ENCODE measurements at places on chromosomes 7 and 10. TPM values are rescaled to one million over a fixed set of nuclear protein-coding genes. Genes with fewer than 3 reads are reported as not detected.

MNX1 gene
- total RNA-seq: not detected

- H3K27ac ChIP-seq: no peak overlapping the region
- H3K4me3 ChIP-seq: no peak overlapping the region
- no peaks in the 10 kb centered on the region for H3K36me3 ChIP-seq
- no peak for DNase-seq
- H3K27me3 ChIP-seq: no peaks in the 10 kb centered on the region
Observed at GRCh38 chr7:141263508-141263907, 189.6 kb downstream of the TMEM178B start.

TLL2 gene
- total RNA-seq: 0.19 TPM

ANKRD1 gene
- not detected for total RNA-seq

- H3K27me3 ChIP-seq: no peaks in the 10 kb centered on the region
- no peak overlapping the region for H3K4me3 ChIP-seq
- H3K4me1 ChIP-seq: no peaks in the 10 kb centered on the region
- H3K36me3 ChIP-seq: no peaks in the 10 kb centered on the region
Observed at GRCh38 chr7:64619705-64620104, 46.2 kb upstream of the ZNF107 start.

DNA sequence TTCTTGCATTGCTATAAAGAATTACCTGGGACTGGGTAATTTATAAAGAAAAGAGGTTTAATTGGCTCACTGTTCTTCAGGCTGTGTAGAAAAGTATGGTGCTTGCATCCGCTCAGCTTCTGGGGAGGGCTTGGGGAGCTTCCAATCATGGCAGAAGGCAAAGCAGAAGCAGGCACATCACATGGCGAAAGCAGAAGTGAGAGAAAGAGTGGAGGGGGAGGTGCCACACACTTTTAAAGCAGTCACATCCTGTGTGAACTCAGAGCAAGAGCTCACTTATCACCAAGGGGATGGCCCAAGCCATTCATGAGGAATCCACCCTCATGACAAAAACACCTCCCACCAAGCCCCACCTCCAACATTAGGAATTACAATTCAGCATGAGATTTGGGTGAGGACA lies 303.5 kb downstream of the OTUD1 start:
- H3K27me3 ChIP-seq: no peaks in the 10 kb centered on the region
- no peaks in the 10 kb centered on the region for H3K4me1 ChIP-seq
- no peak overlapping the region for H3K4me3 ChIP-seq
- no peak for DNase-seq

TAF3 gene
- 1.9 TPM for total RNA-seq

- DNase-seq: no peak
- no peaks in the 10 kb centered on the region for H3K4me1 ChIP-seq
- H3K4me3 ChIP-seq: no peak overlapping the region
- H3K27ac ChIP-seq: no peak overlapping the region
Observed at GRCh38 chr10:9824631-9825071, 1193.0 kb upstream of the CELF2 start.

- no peak for DNase-seq
- H3K36me3 ChIP-seq: no peaks in the 10 kb centered on the region
- H3K27me3 ChIP-seq: no peaks in the 10 kb centered on the region
- no peaks in the 10 kb centered on the region for H3K4me1 ChIP-seq
Observed at GRCh38 chr7:91916051-91916440, 24.6 kb upstream of the AKAP9 start.

FAM24B gene
- total RNA-seq: 2.0 TPM

GRCh38 chr10:62037166-62037831 lies 135.8 kb downstream of the ARID5B start:
- peaks cover 8% of the 10 kb centered on the region for H3K4me1 ChIP-seq
- no peak for DNase-seq
- H3K36me3 ChIP-seq: no peaks in the 10 kb centered on the region
- H3K4me3 ChIP-seq: no peak overlapping the region
- H3K27ac ChIP-seq: no peak overlapping the region

DNA sequence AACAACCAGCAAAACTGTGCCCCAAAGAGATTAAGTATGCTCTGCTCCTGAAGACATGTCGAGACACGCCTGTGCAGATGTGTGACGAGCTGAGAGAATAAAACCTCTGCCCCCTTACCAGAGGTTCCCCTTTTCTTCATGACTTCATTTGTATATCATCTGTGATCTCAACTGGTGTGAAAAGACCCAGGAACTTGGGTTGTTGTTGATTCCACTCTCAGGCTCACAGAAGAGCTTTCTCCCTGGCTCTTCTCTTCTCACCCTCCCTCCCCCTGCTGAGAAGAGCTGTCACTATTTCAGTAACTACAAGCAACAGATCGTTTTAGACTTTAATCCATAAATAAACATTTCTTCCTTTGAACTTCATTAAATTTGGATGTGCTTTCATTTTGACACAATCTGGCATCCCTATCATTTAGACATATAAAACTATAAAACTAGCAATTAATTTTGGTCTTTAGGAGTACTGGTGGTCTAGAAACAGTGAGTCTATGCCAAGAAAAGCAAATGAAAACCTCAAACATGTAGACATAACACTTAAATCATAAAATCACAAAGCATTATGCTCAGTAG lies 179.3 kb upstream of the FZD8 start:
- no peaks in the 10 kb centered on the region for H3K27me3 ChIP-seq
- DNase-seq: no peak
- no peak overlapping the region for H3K27ac ChIP-seq
- H3K4me3 ChIP-seq: no peak overlapping the region

FZD1 gene
- 3.5 TPM for total RNA-seq

PON3 gene
- 256 TPM for total RNA-seq

AQP1 gene
- total RNA-seq: 76.3 TPM

LDB3 gene
- total RNA-seq: 0.09 TPM

GRCh38 chr10:77955136-77955535 lies 28.6 kb upstream of the DLG5 start:
- no peaks in the 10 kb centered on the region for H3K4me1 ChIP-seq
- no peaks in the 10 kb centered on the region for H3K27me3 ChIP-seq
- H3K4me3 ChIP-seq: no peak overlapping the region
- no peaks in the 10 kb centered on the region for H3K36me3 ChIP-seq

CCZ1 gene
- total RNA-seq: 33.0 TPM

DNA sequence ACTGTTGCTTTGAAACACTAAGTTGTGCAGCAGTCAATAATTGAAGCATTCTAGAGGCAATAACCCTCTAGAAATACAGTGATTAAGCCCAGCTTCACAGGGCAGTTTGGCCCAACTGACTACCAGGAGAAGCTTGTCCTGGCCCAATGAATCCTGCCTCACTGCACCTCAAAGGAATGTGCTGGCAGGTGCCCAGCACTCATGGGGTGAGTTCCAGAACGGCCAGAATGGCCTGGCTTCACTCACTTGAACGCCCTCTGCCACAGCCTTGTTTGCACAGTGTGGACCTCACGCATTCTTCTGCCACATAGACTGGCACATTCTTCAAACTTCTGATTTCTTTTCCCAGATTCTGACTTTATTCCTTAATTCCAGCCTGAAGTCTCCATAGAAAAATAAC lies 6.6 kb upstream of the ITIH2 start:
- DNase-seq: no peak
- H3K27me3 ChIP-seq: no peaks in the 10 kb centered on the region
- no peak overlapping the region for H3K27ac ChIP-seq
- H3K4me3 ChIP-seq: no peak overlapping the region
- H3K36me3 ChIP-seq: no peaks in the 10 kb centered on the region

DNA sequence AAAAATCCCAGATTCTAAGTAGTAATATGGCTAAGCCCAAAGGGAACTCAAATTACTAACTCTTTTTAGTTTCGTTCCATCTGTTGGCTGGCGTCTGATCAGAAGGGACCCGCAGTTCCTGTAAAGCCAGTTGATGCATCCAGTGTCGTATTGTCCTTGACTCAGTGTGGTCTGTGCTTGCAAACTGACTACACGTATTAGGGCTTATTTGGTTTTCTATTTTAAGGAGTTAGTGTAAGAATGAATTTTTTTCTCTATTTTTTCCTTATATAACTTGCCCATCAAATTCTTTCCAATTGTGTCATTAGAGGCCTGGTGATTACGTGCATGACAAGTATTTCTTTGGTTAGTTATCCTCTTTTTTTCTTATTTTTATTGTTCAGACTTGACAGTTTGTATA lies 9.7 kb downstream of the ABCA13 start:
- DNase-seq: no peak
- no peak overlapping the region for H3K4me3 ChIP-seq
- H3K4me1 ChIP-seq: no peaks in the 10 kb centered on the region
- no peaks in the 10 kb centered on the region for H3K36me3 ChIP-seq
- H3K27ac ChIP-seq: no peak overlapping the region

DNA sequence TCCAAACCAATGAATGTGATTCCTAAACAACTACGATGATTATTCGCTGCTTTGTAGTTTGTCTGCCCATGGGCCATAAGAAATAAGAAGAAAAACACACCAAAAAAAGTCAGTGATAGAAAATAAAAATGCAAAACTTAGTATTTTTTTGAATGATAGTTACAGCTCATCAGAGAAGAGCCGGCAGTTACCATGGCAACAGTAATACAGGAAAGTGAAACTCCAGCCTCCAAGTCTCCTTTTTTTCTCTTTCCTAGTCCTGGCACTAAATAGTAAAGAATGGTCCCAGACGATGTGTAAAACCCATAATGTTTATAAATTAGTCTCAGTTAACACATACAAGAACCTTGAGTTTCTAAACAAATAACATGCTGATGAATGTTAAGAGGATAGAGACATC lies 21.6 kb upstream of the LHFPL3 start:
- no peak for DNase-seq
- no peaks in the 10 kb centered on the region for H3K4me1 ChIP-seq
- H3K27me3 ChIP-seq: no peaks in the 10 kb centered on the region
- no peak overlapping the region for H3K4me3 ChIP-seq
- H3K27ac ChIP-seq: no peak overlapping the region
- H3K36me3 ChIP-seq: no peaks in the 10 kb centered on the region

- no peak overlapping the region for H3K4me3 ChIP-seq
- no peaks in the 10 kb centered on the region for H3K36me3 ChIP-seq
- DNase-seq: no peak
- no peak overlapping the region for H3K27ac ChIP-seq
- no peaks in the 10 kb centered on the region for H3K27me3 ChIP-seq
- no peaks in the 10 kb centered on the region for H3K4me1 ChIP-seq
Observed at GRCh38 chr7:80087051-80087770, 47.4 kb upstream of the GNAI1 start.

- no peaks in the 10 kb centered on the region for H3K27me3 ChIP-seq
- no peaks in the 10 kb centered on the region for H3K4me1 ChIP-seq
- no peak overlapping the region for H3K4me3 ChIP-seq
- no peak for DNase-seq
- no peak overlapping the region for H3K27ac ChIP-seq
Observed at GRCh38 chr10:130636313-130636930, 500.2 kb downstream of the GLRX3 start.

CDHR3 gene
- total RNA-seq: 10.5 TPM

- DNase-seq: no peak
- no peaks in the 10 kb centered on the region for H3K36me3 ChIP-seq
- H3K4me3 ChIP-seq: no peak overlapping the region
Observed at GRCh38 chr7:50480797-50481196, 30.6 kb upstream of the FIGNL1 start.

GRCh38 chr7:44212581-44213184 lies 11.9 kb downstream of the YKT6 start:
- no peak overlapping the region for H3K27ac ChIP-seq
- H3K27me3 ChIP-seq: no peaks in the 10 kb centered on the region
- peaks cover 55% of the 10 kb centered on the region for H3K36me3 ChIP-seq
- no peak overlapping the region for H3K4me3 ChIP-seq

TRIL gene
- 0.67 TPM for total RNA-seq

DNA sequence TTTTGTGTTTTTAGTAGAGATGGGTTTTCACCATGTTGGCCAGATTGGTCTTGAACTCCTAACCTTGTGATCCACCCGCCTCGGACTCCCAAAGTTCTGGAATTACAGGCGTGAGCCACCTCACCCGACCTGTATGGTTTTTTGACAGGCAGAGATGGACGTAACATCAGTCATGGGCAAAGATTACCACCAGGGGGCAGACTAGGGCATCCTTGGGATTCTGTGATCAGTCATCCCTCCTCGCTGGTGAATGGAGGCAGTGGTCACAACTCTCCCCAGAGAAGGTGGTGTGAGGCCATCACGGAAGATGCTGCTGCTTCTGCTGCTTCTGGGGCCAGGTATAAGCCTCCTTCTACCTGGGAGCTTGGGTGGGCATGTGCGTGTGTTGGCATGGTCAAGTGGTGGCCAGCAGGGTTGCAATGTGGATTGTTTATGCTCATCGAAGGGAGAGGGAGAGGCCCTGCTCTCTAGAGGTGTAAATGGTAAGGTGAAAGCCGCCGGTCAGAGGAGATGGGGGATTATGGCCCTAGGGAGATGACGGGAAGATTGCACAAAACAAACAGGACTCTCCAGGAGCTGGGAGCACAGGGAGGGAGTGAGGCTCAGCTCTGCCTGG lies 122.7 kb upstream of the PRSS1 start:
- no peak overlapping the region for H3K27ac ChIP-seq
- no peaks in the 10 kb centered on the region for H3K27me3 ChIP-seq
- H3K4me3 ChIP-seq: no peak overlapping the region
- peak; percentile 73 for DNase-seq
- H3K36me3 ChIP-seq: no peaks in the 10 kb centered on the region

MYL10 gene
- not detected for total RNA-seq

- no peaks in the 10 kb centered on the region for H3K4me1 ChIP-seq
- DNase-seq: no peak
- no peaks in the 10 kb centered on the region for H3K36me3 ChIP-seq
- H3K27me3 ChIP-seq: no peaks in the 10 kb centered on the region
- no peak overlapping the region for H3K27ac ChIP-seq
- no peak overlapping the region for H3K4me3 ChIP-seq
Observed at GRCh38 chr10:52064084-52064845, 249.8 kb upstream of the DKK1 start.

SEMA3A gene
- total RNA-seq: 0.56 TPM

DNA sequence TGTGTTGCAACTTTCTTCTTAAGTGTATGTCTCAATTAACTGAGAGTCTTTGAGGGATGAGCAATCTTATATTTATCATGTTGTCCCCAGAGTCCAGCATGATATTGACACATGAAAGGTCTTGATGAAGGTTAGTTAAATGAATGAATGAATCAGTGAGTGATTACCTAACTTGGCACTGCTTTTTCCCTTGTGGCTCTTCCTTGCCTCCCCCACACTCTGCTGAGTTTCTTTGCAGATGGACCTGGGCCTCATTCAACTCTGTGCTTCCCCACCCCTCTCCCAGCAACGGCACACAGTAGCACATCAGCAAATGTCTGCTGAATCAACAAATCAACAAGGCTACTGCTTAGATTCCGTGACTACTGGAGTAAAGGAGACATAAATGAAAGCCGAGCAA lies 235.1 kb upstream of the CXCL12 start:
- H3K27ac ChIP-seq: no peak overlapping the region
- no peaks in the 10 kb centered on the region for H3K4me1 ChIP-seq
- H3K4me3 ChIP-seq: no peak overlapping the region
- no peaks in the 10 kb centered on the region for H3K27me3 ChIP-seq
- no peak for DNase-seq

DNA sequence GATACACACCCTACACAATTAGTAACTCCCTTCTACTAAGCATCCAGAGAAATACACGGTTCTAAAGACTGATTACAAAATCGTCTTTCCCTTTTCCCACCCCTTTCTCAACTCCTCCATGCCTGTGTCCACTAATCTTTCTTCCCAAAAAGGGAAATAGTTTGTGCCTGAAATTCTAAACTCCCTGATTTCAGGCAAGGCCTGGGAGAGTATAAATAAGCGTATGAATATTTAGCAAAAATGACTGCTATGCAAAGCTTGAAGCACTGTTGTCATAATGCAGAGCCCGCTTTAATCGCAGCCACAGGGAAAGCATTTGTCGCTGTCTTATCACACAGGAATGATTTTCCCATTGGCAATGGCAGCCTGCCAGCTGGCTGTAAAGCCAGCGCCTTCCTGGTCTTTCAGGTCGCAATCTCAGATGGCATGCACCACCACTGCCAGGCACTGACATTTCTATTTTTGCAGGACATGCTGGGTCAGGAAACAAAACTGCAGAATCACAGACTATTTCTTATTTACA lies 142.9 kb upstream of the PCGF5 start:
- peak overlapping the region; percentile 41 for H3K4me3 ChIP-seq
- H3K27ac ChIP-seq: peak overlapping the region; percentile 6
- H3K27me3 ChIP-seq: no peaks in the 10 kb centered on the region
- H3K4me1 ChIP-seq: no peaks in the 10 kb centered on the region

ATOH7 gene
- 0.33 TPM for total RNA-seq
